ELR (cell line): ENCODE measurements at places on chromosomes 6 and 20.

GRCh38 chr6:92779746-92780145 lies 639.6 kb downstream of the EPHA7 start:
- no peak for DNase-seq

DNA sequence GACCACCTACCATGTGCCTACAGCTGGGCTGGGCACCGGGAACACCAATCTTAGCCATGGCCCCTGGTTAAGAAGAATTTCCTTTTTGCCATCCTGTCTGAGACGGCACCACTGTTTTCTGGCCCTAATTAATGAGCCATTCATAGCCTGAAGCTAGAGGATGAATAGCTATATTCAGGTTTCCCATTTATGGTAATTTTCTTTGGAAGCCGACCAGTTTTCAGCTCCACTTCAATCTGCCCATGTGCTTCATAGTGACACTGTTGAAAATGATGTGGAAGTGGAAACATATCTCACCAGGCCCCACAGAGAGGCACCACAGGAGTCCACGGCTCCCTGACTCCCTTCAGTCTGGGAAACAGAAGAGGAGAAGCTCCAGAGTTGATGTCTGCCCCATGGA lies 22.6 kb upstream of the ULBP3 start:
- no peak for DNase-seq

GRCh38 chr6:96631248-96631647 lies 68.3 kb downstream of the FHL5 start:
- DNase-seq, result no peak

DNA sequence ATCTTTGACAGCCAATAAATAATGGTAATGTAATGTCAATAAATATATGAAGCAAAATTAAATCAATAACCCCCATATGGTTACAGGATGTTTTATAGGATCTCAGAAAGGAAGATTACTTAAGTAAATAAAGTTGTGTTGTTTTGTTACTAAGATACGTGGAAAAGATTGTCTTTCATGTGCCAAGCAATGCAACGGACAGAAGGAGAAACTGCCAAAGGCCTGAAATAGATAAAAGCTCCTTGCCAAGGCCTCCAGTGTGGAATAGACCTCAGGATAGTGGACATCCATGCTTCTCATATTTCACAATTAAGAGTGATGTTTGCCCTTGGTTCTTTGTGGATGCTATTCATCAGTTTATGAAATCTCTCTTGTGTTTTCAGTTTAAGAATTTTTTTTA lies 16.4 kb upstream of the FNDC1 start:
- DNase-seq, result no peak

GRCh38 chr6:151176911-151177770 lies 62.6 kb upstream of the AKAP12 start:
- no peak for DNase-seq

GRCh38 chr20:17543531-17544131 lies 12.5 kb upstream of the BFSP1 start:
- peak; percentile 63 for DNase-seq

GRCh38 chr20:24908642-24909041 lies 40.4 kb upstream of the CST7 start:
- no peak for DNase-seq

DNA sequence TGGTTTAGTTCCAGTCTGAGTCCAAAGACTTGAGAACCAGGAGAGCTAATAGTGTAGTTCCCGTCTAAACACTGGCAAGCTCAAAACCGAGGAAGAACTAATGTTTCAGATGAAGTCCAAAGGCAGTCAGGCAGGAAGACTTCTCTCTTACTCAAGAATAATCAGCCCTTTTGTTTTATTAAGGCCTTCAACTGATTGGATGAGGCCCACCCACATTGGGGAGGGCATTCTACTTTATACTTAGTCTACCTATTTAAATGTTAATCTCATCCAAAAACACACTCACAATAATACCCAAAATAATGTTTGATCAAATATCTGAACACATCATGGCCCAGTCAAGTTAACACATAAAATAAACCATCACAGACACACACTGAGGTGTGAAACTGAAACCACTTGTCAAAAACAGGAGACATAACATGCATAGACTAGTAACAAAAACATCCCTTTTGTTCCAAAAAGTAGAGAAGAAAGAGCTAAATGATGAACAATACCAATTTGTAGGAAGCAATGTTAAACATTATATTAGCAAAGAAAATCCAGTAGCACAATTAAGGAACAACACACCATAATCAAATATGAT lies 50.2 kb upstream of the SENP6 start:
- DNase-seq, result no peak

DNA sequence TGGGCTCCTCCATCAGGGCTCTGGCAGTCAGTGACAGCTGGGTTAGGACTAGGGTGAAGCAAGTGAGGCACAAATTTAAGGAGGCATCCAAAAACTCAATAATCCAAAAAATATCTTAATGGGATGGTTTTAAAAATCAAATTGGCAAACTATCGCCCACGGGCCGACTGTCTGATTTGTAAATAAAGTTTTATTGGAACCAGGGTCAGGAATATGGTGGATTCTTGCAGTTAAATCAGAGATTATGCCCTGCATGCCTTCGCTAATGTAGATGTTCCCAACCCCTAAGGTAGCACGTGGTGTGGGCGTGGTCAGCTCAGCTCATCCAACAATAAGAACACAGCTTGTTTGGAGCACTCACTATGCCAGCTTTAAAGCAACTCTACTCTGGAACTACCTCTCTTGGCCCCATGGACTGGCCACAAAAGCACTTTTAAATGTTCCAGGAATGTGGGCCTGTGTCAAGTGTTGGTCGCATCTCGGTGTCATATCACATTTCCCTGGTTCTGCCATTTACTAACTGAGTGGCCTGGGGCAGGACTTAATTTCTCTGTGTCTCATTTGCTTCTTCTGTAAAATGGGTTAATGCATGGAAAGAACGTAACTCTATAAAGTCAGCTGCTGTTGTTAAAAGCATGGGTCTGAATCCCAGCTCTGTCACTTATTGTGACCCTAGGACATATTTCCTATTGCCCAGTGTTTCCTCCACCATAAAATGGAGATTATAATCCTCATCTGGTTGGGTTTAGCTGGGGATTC lies 7.0 kb downstream of the TP53RK start:
- no peak for DNase-seq

GRCh38 chr6:63634630-63635029 lies 972 bp upstream of the PHF3 start:
- DNase-seq, result no peak
